ENCODE measurements at places on chromosomes 7 and 10.

GRCh38 chr7:113207441-113207840, 89.1 kb upstream of the SMIM30 start:
- no peak for DNase-seq

- DNase-seq, result no peak
These were observed 58.4 kb upstream of the ETV1 start for GRCh38 chr7:14047709-14048399.

DNA sequence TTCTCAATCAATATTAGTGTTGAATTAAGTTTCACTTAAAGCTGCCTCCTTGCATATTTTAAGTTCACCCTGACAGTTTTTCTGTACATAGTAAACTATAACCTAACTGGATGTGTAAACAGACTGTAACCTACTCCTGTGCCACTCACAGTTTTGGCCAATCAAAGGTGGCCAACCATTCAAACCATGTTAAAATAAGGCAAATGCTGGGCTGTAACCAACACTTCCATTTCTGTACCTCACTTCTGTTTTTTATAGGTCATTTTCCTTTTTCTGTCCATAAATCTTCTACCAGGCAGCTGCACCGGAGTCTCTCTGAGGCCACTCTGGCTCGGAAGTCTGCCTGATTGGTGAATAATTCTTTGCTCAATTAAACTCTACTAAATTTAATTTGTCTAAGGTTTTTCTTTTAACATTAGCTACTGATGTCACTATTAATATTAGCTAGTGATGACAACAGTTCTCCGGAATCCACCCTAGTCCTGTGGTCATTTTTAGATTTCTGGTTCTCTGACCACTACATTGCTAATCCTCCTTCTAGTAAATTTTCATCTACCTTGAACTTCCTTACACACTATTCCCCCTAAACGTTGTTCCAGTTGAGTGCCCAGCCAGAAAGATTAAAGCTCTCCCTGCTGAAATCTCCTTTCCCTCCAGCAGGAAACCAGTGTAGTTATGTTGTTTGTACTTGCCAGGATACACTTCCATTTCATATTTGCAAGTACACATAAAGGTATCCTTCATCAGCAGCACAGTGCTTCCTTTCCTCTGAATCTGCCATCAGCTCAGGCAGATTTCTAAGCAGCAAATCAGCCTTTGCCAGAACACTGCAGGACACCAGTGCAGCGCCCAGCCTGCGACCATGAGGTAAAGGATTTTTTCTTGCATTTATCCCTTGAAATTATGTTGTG, 18.6 kb upstream of the IFIT2 start:
- no peak for DNase-seq

- DNase-seq, result no peak
These were observed 7.1 kb upstream of the HOXA2 start for GRCh38 chr7:27109466-27110185.

- no peak for DNase-seq
These were observed 770 bp downstream of the PLXNA4 start for GRCh38 chr7:132575419-132575981.

GRCh38 chr10:1227510-1228402, 171.6 kb downstream of the WDR37 start:
- no peak for DNase-seq

DNA sequence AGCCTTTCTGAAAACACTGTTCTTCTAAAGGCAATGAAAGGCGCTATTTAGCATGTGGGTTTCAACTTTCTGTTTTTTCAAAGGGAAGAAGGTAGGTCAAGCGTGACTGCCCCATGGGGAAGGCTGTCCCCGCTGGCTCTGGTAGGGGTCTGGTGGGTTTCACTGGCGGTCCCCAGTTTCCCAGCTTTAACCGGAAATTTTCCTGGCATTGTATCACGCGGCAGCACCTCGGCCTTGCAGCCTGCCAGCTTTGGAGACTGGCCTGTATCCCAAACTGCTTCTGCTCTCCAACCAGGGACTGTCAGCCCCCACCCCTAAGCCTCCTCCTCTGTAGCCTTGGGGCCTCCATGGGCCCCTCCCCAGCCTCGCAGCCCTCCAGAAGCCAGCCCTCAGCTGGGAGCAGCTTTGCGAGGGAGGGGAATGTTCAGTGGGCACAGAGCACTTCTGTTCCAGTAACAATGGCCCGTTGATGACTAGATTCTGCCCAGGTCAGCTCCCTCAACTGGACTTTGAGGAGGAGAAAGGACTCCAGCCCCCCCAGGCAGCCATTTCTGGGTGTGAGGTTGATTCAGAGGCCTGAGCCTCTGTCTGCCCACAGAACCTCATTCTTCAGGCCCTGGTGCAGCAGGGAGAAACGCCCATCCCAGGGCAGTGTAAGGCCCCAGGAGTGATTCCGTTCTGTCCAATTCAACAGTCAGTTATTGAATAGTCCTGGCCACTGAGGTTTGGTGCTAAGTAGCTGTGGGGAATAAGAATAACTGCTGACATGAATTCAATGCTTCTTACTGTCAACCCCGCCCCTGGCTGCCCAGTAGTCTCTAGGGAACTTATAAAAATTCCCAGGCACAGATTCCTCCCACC, 17.1 kb downstream of the CHST3 start:
- no peak for DNase-seq

- no peak for DNase-seq
These were observed 3.5 kb downstream of the MSMB start for GRCh38 chr10:46042527-46042926.

- no peak for DNase-seq
These were observed at the start of gene FOXP2 for GRCh38 chr7:114414156-114415063. FOXP2 (plus strand) TSS chr7:114414815; CDS start chr7:114426512, 11,697 bp downstream.

GRCh38 chr7:135697276-135698049, 30.5 kb downstream of the SLC13A4 start:
- no peak for DNase-seq

DNA sequence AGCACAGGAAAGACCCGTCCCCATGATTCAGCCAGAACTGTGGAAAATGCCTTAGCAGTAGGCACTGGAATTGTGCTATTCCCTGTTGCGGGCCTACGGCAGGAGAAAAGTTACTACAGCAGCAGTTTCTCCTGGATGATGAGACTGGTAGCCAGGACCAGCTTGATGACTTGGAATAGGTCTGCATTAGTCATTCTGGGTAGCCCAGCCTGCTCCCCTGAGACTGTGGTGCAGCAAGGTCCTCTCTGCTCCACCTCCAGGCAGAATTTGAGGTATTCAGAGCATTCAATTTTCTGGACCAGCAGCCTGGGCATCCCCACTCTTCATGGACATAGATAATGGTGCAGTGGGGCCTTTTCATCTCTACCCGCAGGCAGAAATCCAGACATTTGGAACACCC, 490.0 kb downstream of the SH2D4B start:
- DNase-seq, result no peak

DNA sequence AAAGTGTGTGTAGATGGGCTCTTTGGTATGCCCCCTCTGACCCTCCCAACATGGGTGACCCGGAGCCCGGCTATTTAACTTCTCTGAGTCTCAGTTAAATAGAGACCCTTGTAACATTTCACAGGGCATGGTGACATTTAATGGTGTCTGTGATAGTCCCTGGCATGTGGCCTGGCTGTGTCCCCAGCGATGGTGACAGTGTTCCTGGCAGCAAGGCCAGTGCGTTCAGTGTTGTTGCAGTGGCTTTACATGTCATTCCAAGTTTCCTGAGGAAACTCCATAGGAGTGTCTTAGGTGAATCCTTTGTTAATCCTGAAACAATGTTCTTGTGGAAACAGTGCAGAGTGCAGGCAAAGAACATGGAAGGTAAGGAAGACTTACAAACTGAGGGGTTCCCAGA, 137.0 kb downstream of the RAMP3 start:
- no peak for DNase-seq

GRCh38 chr10:33800545-33800944, 466.1 kb upstream of the NRP1 start:
- no peak for DNase-seq

DNA sequence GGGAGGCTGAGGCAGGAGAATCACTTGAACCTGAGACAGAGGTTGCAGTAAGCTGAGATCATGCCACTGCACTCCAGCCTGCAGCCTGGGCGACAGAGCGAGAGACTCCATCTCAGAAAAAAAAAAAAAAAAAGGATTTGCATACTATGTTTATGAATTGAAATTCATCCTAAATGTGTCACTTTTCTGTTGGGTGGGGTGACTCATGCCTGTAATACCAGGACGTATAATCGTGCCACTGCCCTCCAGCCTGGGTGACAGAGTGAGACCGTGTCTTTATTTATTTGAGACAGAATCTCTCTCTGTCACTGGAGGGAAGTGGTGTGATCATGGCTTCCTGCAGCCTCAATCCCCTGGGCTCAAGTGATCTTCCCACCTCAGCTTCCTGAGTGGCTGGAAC, 5.8 kb downstream of the ZNF212 start:
- DNase-seq, result no peak

DNA sequence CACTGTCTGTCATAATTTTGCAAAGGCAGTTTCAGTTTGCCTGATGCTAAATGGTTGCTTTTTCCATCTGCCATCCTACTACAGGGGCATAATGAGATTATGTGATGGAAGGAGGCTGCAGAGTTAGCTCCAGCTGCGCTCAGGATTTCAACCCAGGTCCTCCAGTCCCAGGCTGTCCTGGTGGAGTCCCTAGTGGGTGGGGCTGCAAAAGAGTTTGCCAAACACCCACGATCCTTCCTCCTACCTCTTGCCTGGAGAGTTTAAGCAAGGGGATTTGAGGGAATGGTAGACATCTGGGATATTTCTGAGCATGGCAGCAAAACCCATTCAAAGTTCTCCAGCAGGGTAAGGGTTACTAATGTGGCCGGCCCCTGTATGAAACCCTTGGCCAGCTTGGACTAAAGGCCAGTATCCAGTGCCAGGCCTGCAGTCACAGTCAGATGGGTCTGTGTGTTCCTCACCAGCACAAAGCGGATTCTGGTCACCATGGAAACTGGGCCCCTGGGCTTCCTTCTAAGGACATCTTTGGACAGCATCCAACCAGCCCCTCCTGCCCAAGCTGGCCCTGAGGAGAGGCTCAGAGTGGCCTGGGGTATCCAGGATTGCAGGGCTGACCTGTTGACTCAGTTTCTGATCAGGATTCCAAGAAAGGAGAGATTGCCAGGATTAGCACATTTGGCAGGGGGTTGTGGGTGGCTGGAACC, 42.7 kb upstream of the CHST3 start:
- no peak for DNase-seq

GRCh38 chr10:73653701-73654100, 2.1 kb downstream of the SYNPO2L start:
- DNase-seq, result no peak

DNA sequence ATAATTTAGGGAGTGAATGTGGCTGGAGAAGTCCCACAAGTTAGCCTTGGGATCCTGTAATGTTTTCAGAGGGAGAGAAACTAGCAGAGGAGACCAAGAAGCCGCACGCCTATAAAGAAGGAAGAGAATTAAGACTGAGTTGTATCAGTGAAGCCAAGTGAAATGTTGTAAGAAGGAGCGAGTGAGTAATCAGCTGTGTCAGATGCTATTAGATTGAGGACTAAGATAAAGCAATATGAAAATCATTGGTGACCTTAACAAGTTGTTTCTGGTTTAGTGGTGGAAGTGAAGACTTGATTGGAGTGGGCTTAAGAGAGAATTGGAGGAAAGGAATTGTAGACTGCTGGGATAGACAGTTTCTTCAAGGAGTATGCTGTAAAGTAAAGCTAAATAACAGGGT, 8.8 kb downstream of the CCSER2 start:
- DNase-seq, result no peak

- no peak for DNase-seq
These were observed 29.5 kb downstream of the FAM171A1 start for GRCh38 chr10:15341502-15342128.

DNA sequence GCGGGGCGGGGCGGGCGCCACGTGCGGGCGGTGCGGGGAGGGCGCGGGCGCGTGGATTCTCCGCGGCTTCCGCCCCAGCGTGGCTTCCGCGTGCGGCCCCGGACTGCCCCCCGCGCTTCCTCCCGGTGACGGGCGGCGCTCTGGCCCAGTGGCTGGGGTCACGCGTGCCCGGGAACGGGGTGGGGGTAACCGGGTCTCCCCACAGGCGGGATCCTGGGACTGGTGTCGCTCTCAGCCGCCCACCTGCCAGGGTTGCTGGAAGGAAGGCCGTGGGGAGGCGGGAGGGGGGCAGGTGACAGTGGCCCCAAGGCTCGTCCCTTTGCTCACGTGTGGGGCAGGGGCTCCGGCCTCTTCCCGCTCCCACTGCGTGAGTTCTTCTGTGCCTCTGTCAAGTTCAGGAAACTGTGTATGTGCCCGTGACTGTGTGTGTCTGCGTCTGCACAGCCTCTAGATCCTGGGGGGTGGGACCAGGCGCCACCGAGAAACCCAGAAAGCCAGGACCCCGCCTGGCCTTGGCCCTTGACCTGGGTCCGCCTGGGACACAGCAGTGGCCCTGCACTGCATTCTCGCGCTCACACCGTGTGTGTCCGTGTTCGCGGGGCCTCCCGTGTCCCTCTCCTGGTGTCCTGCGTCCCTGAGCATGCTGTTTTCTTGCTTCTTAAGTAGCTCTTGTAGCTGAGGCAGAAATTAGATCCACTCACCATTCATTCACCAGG, 919 bp downstream of the MAFK start:
- DNase-seq, result no peak
